GF-D8 (cell line): ENCODE measurements at places on chromosomes 2 and 18.

GRCh38 chr2:105521176-105521575, 122.3 kb upstream of the FHL2 start:
- DNase-seq: no peak

DNA sequence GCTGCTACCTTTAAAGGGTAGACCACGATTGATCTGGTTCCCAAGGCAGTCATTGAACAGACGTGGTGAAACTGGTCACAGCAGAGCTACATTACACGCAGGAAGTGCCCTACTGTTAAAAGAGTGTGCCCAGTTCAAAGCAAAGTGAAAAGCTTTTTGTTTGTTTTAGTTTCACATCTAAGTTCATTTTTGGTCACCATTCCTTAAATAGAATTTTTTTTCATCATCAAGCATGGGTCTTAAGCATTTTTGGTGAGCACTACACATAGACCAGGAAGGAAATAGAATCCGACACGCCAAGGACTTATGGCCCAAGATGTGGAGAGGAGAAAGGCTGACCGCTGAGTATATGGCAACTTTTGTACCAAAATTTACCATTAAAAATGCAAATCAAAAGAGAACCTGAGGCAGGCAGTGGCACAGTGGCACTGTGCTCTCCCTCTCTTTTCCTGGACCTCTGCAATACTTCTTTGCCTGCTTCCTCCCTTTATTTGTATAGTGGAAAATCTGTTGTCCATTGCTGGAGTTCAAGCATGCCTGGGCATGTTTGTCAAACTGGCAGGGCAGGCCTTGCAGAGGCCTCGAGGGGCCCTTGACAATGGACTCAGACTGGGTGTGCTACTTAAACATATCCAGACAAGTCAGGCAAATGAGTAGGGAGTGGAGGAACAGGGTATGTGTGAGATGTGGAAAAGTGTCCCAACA, 42.6 kb upstream of the HNRNPA3 start:
- no peak for DNase-seq

- DNase-seq: no peak
Measured at GRCh38 chr2:54148391-54148790, 33.0 kb downstream of the ACYP2 start.

DNA sequence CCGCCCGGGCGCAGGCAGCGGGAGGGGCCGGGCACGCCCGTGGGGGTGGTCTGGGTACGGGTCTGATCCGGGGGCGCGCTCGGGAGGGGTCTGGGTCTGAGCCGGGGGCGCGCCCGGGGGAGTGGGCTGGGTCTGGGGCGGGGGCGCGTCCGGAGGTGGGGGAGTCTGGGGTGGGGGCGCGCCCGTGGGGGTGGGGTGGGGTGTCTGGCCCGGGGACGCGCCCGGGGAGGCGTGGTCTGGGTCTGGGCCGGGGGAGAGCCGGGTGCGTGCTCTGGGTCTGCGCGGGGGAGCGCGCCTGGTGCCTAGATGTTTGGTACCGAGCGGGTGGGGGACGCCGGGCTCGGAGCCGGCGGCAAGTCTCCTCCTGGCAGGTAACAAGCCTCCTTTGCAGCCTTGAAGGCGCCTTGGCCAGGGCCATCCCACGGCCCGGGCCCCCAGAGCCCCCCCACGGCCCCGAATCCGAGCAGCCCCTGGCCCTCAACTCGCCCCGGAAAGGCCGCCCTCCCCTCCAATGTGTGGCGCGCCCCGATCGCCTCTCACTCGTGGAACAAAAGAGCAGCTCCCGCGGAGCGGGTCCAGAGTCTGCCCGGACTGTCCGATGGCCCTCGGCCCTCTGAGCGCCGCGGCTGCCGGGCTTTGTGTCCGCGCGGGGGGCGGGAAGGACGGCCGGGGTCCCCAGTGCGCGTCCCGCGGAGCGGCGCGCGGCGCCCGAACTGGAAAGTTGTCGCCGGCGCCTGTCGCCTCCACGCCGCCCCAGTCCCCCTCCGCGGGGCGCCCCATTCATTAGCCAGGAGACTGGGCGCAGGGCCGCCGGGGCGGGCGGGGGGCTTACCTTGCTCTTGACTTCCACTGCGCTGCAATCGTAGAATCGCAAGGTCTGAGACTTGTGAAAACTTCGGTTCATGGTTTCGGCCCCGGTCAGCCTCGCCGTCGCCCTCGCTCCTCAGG, 595 bp downstream of the PARD6G start:
- DNase-seq: no peak

GRCh38 chr18:44816050-44816449, 135.4 kb downstream of the SETBP1 start:
- DNase-seq: no peak

DNA sequence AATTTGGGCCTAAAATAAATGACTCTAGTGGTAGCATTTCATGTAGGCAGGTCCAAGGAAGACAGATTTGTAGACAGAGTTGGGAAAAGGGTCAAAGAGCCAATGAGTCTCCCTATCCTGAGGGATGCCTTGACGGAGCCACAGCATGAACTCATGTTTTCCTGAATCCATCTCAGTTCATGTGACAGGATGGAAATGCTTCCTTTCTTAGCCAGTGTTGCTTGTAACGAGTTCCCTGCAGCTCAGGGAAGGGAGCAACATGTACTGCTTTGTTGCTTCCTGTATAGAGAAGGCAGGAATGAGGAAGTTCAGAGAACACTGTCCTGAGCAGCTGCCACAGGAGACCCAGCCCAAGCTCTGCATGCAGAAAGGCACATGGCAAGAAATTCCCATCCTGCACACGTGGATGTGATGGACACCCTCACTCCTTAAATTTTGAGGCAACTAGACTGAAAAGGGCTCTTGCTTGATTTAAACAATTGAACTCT, 27.9 kb downstream of the TMEM17 start:
- peak; percentile 58 for DNase-seq

DNA sequence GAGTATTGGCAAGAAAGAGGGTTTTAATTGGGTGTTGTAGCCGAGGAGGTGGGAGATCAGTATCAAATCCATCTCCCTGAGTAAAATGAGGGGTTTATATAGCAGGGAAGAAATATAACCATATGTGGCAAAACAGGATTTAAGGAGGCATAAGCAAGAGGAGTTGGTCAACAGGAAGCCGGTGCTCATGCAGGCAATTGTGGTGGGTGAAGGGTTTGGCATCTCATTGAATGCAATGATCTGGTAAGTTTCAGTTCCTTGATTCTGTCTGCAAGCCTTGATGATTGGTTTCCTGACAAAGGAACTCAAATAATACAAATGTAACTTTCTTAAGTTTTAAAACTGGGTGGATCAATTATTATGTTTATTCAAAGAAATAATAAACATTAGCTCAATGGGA, 564.4 kb upstream of the LINC00305 start:
- no peak for DNase-seq

GRCh38 chr2:191155608-191156071, 4.8 kb upstream of the STAT4 start:
- peak; percentile 18 for DNase-seq

GRCh38 chr2:60400462-60401246, 152.8 kb downstream of the BCL11A start:
- DNase-seq: no peak
